ENCODE measurements at places on chromosomes 3 and 15.
A peak's percentile ranks its signal among the peaks of the same experiment; 100 is the strongest.

- no peak for DNase-seq
Measured at GRCh38 chr3:113712129-113712528, 15.7 kb upstream of the USF3 start.

GRCh38 chr15:89475661-89476060, 20.7 kb downstream of the RHCG start:
- DNase-seq, result no peak

DNA sequence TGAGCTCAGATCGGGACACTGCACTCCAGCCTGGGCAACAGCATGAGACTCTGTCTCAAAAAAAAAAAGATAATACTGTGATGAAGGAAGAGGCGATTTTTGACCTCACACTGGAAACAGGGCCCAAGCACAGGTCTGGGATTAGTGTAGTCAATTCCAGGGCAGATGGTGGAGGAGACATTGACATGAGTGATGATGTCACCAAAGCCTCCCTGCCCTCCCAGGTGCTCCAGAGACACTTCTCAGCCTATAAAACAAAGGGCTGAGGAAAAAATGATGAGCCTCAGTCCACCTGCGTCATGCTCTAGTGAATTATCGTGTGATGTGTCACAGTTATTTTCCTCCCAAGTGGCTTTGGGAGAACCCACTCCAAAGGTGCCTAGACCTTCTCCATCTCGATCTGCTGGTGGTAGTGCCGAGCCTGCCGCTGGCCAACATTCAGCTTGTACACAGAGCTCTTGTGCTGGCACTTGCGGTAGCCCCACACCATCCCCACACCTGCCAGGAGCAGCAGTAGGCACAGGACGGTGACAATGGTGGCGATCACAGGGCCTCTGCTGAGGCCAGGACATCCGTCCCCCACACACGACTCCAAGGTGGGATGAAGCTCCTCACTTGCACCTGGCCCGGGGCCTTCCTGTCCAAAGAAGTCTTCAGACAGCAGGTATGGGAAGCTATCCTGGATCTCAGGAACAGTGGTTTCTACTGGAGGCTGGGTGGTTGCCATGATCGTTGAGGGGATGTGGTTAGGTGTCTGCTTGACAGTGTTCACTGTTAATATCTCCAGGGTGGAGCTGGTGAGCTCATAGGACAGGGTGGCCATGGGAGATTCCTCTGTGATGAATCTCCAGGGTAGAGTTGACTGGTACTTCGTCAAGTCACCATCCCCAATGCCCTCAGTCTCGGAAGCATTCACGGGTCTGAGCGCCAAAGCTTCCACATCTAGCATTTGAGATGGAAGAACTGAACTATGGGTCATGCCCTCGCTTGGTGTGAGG, 38.8 kb downstream of the CRTAP start:
- no peak for DNase-seq

GRCh38 chr15:38471974-38472373, 18.0 kb downstream of the FAM98B start:
- DNase-seq, result no peak

DNA sequence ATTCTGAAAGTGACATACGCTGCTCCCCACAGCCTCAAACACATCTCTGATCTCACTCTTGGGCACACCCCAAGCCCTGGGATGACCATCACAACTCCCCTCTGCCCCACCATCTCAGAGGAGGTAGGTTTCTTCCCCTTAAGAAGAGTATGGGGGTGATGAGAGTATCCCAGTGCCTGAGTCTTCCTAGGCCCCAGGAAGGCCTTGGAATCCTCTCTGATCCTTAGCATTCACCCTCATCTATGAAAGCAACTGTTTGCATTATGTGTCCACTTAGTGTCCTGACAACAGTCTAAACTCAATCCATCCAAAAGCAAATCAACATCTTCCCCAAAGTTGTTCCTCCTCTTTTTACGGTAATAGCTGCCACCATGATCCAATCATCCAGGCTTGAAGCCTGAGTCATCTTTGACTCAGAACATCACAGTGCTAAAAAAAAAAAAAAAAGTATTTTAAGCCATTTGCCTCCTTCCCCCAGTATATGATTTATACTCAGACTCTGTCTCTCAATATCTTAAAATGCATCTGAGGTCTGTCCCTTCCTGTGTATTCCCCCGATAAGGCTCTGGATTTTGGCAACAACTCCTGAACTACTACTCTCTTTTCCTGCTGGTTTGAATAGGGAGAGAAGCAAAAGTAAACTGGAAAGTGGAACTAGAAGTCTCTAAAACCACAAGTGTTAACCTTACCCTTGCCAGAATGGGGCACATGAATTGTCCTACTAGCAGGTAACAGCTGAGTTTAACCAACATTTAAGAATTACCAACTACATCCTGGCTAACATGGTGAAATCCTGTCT, 22.5 kb downstream of the POPDC2 start:
- DNase-seq, result no peak

GRCh38 chr3:18223571-18223970, 201.6 kb downstream of the SATB1 start:
- DNase-seq, result no peak

GRCh38 chr15:63999177-63999576, 47.1 kb downstream of the DAPK2 start:
- DNase-seq, result no peak

DNA sequence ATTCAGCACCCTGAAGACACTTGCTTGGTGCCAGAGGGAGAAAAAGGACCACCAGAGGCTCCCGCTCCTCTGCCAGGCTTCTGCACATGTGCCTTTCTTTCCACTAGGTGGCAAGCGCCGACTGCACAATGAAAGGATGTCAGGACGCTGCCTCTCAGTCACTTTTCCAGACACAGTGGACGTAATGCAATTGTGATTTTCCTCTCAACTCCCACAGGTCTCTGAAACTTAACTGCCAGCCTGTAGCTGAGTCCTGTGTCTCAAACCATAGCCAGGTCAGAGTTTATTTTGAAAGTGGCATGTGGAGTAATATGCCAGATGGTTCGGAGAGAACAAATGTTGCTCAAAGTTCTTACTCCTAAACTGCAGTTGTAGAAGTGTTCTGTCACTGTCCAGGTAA, 162.9 kb downstream of the ITPR1 start:
- no peak for DNase-seq

- DNase-seq, result no peak
Measured at GRCh38 chr3:43388915-43389314, 102.6 kb downstream of the SNRK start.

GRCh38 chr3:20376665-20377217, 190.7 kb upstream of the SGO1 start:
- no peak for DNase-seq

- no peak for DNase-seq
Measured at GRCh38 chr15:48564690-48565089, 80.8 kb downstream of the FBN1 start.

- no peak for DNase-seq
Measured at GRCh38 chr3:5766848-5767247, 579.3 kb downstream of the EDEM1 start.

GRCh38 chr15:43330780-43331087, 361 bp upstream of the LCMT2 start:
- DNase-seq, result no peak

DNA sequence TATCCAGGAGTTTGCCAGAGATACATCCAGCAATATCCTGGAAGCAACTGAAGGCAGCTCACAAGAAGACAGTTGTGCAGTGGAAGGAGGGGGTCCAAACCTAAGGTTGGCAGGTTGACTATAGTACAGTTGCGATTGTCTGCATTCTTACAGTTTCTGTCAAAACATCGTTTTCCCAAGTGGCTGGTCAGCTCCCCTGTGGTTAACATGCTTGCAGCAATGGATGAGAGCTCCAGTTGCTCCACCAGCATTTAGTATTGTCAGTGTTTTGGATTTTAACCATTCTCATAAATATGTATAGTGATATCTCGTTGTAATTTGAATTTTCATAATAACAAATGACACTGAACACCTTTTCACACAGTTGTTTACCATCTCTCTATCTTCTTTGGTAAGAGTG, 31.5 kb downstream of the KLF13 start:
- no peak for DNase-seq

GRCh38 chr3:61857297-61857696, 295.9 kb downstream of the PTPRG start:
- DNase-seq, result no peak

- DNase-seq, result no peak
Measured at GRCh38 chr15:73709686-73710085, 25.5 kb downstream of the CD276 start.

- DNase-seq, result no peak
Measured at GRCh38 chr3:9248522-9249271, 749 bp downstream of the SRGAP3 start.

DNA sequence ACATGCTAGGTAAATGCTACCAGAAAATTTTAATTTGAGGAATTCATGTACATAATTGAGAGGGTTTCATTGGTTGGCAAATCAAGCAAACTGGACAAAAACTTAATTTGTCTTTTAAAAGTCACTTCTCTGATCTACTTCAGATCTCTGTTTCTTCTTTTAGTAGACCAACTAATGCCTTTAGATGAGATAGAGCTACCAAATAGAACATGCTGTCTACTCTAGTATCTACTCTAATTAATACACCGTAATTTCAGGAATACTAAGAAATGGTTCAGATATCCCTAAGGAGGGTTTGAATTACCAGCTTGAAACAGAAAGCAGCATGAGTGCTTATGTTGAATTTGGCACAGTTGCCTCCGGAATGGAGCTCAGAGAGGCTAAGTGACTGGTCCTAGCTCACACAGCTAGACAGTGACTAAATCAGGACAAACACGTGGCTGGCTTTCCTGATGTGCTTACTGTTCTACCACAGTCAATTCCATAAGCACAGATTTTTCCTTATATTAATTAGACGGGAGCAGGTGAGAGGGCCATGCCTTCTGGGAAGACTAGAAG, 225.1 kb downstream of the ITPR1 start:
- no peak for DNase-seq

DNA sequence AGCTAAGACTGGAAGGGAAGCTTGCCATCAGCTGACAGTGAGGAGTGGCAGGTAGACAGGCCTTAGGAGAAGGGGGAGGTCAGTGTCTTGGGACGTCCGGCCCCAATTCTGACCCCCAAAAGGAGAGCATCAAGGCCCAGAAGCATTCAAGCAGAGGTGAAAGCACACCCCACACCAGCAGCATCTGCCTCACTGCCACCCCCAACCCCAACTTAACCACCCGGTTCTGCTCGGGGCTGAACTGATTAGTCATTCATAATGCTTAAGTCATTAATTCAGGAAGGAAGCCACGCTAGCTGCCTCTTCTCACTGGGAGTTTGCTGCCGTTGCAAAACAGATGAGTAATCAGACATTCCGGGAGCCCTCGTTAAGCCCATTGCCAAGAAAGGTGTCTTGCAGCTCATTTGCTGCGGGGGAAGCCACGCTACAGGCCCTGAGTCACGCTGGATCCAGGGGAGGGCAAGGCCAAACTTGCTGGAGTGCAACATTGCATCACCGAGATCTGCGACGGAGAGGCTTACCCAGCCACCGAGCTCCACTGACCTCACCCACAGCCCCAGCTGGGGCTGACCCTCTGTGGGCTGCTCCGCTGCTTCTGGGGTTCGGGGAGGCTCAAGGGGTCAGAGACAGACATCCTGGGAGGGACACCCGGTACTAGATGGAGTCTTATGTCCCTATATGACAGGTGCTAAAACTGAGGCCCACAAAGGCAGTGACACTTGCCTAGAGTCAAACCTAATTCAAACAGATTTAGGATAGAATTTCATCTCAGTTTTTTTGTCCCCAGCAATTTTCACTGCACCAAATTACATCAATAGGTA, 46.4 kb upstream of the HES1 start:
- DNase-seq, result no peak

GRCh38 chr3:47009225-47010110, 30.0 kb downstream of the NBEAL2 start:
- peak; percentile 63 for DNase-seq

- DNase-seq, result no peak
Measured at GRCh38 chr3:54303517-54304375, 181.4 kb downstream of the CACNA2D3 start.

- DNase-seq, result no peak
Measured at GRCh38 chr3:8776406-8776805, 7.0 kb upstream of the OXTR start.

GRCh38 chr15:62665449-62665848, 377.1 kb upstream of the TPM1 start:
- no peak for DNase-seq

DNA sequence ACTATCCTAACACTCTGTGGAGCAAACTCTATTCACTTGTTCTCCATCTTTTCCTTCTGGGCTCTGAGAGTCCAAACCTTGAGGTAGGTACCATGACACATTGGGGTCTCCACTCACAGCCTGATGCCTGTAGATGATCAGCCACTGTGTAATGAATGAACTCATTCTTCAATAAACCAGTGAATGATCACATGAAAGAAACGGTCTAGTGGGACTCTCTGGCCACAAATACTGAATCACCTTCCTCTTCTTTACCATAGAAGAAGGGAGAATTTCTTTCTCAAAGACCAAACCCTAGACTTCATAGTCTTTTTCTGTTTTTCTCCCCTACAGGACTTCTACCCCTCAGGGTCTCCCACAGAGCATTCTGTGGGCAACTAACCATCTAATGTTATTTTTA, 20.5 kb upstream of the ABHD2 start:
- no peak for DNase-seq

GRCh38 chr3:52527732-52528585, 5.7 kb downstream of the NT5DC2 start:
- no peak for DNase-seq

- DNase-seq, result no peak
Measured at GRCh38 chr3:177084616-177085015, 112.7 kb downstream of the TBL1XR1 start.

DNA sequence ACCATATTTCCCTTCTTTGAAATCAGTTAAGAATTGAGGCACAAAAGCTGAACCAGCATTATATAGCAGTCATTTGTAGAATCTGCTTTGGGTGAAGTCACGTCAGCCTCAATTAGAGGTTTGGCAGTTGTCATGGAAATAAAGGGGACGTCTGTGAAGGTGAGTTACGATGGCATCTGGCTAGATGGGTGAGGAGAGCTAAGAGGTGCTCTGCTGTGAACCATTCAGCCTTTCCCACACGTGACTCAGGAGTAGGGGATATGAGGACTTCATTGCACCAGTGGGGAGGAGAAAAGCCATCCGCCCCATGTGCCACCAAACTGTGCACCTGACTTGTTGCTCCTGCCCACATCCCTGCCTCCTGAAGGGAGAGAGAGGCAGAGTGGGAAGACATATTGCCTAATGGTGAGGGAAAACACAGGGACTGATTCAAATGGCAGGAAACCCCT, 2.8 kb upstream of the C15orf40 start:
- DNase-seq, result no peak

GRCh38 chr15:85642693-85643066, 152.0 kb downstream of the KLHL25 start:
- no peak for DNase-seq

DNA sequence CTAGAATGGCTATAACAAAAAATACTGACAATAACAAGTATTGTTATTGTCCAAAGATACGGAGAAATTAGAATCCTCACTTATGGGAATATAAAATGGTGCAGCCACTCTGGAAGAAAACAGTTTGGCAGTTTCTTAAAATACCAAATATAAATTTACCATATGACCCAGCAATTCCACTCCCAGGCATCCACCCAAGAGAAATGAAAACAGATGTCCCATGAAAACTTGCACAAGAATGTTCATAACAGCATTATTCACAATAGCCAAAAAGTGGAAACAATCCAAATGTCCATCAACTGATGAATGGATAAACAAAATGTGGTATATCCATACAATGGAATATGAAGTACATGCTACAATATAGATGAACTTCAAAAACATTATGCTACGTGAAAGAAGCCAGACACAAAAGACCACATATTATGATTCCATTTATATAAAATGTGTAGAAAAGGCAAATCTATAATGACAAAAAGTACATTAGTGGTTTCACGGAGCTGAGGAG, 9.4 kb downstream of the AAGAB start:
- DNase-seq, result no peak

GRCh38 chr3:11335056-11335608, 62.9 kb downstream of the ATG7 start:
- DNase-seq, result peak; percentile 13

GRCh38 chr3:169390271-169390670, 273.2 kb downstream of the MECOM start:
- DNase-seq, result no peak

All from T-helper 2 cell (primary cell).